ENCODE measurements at places on chromosomes 3 and 15.

DNA sequence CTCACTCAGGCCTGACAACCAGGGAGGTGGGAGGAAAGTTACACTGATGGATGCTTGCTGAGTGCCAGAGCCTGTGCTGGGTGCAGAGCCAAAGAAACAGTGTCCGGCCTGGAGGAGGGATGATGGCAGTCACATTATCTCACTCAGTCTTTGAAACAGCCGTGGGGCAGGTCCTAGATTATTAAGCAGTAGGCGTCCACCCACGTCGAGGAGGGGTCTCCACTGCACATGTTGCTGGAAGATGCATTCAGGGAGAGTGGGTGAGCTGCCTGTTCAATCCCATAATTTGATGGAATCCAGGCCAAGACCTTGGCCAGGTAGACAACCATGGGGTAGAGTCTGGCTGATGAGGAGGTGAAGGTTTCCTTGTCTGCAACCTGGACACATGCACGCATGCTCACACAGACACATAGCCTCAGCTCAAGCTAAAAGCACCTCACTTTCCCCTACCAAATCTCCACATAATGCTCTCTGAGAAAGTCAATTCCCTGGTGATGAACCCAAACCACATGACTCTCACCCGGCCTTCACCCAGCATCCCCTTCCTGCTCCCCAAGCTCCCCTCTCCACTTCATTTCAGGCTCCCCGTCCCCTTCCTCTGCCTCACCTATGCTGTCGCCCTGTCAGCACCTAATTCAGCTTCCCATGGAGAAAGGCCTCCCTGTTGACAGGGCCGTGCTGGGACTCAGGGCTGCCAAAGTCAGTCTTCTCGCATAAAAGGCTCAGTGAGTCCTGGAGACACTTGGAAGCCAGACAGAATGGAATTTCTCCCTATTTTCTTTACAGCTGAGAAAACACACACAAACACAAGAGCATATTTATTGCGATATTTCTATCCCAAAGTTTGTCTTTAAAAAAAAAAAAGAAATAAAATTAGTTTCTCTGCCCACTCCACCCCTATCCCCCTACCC lies 29.8 kb downstream of the ACAN start:
- DNase-seq, result no peak

DNA sequence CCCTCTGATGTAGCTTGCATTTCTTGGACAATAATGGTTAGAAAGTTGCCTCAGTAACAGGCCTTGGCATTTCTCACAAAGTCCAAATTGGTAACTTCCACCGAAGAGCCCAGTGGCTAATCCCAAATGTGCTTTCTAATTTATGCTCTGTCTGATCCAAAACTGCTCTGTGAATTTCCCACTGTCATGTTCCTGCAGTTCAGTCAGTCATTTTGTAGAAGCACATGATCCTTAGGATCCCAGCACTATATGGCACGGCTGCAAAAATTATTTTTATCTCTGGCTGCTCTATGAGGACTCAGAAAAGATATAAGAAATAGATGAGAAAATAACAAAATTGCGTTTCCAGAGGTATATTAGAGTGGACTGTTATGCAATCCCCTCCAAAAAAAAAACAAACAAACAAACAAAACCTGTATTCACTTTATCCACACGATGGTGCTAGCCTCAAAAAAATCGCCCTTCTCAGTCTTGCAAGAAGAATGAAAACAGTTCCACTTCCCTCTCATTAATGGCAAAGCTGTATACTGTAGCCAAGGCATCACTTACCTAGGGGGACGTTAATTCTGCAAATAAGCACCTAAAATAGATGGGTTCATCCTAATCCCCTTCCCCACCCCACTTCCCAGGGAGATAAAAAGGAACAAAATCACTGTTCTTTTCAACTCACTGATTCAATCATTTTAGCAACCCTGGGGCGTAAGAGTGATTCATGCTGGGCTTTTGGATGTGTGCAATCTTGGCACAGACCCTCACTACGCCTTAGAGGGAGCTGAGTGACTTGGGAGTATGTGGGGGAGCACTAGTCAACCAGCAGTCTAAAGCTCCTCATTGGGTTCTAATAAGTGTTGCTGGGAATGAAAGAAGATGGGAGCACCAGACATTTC lies 61.3 kb downstream of the TMCO5A start:
- no peak for DNase-seq

DNA sequence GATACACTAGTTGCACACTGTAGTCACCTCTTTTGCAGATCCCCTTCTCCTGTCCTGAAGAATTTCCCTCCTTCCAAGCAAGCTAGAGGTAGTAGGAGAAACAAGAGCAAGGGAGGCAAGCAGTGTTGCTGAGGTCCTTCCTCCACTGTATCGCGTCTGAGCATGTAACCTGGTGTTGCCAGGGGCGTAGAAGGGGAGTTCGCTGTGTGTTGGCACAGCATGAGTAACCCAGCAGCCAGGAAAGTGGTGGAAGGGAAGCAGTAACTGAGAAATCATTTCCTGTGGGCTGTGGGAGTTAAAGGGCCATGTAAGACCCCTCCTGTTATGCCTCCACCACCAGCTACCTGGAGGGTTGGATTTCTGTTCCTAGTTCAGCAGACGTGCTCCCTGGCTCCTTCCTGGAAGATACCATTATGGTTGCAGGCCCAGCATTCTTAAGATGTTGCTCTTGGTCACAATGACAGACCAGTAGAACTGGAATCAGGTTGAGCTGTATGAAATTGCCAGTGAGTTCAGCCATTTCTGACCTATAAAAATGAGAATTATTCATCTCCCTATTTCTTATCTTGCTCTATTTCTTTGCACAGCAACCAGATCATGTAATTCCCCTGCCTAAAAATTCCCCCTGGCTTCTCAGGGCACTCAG lies 215.3 kb upstream of the TOPAZ1 start:
- DNase-seq, result no peak

DNA sequence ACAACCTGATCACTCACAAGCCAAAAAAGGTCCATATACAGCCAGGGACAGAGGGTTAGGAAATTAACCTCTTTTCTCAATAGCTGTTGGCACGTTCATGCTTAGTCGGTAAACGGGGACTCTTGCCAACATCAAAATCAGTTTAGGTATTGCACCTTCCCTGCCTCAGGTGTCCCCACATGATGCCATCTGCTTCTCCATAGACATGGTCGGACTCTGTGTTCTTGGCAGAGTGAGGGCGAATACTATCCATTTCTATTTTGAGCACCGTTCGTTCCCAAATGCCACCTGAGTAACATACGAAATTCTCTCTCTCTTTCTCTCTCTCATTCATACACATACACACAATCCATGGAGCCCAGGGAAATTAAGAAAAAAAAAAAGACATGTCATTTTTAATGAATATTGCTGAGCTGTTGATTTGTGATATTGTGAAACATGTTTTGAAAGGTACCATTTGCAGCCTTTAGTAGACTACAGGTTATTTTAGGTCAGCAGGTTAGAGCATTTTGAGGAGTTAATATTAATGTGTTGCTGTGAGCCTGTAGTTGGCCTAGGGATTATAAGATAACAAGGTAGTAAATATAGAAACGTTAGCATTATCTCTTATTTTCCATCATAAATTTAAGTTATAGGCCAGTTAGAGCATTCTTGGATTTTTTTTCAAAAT lies 78.5 kb downstream of the GHSR start:
- DNase-seq, result no peak

GRCh38 chr3:58197588-58197987 lies 13.2 kb downstream of the DNASE1L3 start:
- no peak for DNase-seq

DNA sequence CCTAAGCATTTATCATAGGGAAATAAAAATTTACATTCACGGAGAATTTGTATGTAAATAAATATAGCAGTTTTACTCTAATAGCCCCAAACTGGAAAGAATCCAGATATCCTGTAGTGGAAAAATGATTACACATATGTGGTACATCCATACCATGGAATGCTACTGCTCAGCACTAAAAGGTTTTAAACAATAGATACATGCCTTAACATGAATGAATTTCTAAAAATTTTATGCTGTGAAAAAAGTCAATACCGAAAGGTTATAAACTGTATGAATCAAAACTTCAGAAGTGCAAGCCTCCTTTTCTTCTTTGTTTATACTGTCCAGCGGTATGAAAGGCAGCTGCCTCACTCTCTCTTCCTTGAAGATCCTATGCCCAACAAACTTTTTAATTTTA lies 37.5 kb upstream of the MCTP2 start:
- no peak for DNase-seq

DNA sequence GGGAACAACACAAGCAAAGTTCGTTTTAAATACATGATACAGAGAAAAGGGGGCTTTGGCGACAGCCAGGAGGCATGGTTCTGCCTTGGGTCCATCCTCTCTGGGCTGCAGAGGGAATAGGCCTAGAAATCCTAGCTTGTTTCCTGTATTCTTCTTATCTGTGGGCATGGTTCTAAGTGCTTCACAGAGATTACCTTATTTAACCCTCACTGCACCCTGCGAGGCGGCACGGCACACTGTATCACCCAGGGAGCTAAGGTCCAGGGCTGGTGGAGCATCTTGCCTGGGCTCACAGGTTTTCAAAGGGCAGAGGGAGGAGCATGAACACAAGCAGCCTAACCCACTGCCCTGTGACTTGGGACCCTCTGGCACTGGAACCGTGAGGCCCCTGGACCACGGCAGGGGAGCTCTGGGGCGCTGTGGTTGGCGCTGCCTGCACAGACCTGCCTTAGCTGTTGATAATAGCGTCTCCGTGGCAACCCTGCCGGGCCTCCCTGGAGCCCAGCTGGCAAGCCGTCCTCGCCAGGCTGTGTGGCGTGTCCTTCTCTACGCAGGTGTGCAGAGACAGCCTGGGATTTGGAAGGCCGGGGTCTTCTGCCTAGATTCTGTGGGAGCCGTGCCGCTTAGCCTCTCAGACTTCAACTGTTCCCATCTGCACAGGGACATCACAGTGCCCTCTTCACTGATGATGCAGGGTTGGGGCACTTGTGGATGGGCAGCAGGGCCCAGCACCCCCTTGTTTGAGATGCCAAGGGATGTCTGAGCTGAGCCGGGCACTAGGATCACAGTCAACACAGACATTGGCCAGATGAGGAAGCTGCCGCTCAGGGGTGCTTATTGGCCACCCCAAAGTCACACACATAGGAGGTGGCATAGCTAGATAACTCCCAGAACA lies 154.6 kb upstream of the TLE3 start:
- no peak for DNase-seq

DNA sequence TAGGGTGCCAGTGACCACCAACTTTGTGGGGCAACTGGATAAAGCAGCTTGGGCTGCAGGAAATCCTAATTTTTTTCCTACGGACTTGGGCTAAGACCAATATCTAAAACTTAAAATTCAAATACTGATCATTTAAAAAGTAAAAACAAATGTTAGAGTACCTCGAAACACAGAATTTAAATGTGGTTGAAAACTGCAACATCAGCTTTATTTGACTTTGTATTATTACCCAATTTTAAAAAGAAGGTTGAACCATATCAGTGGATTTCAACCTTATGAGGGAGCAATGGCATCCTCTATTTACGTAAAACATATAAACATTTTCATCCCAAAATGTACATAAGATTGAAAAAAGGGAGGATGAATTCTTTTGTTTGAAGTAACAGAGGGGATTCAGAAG lies 26.2 kb downstream of the CFAP20DC start:
- DNase-seq, result no peak

DNA sequence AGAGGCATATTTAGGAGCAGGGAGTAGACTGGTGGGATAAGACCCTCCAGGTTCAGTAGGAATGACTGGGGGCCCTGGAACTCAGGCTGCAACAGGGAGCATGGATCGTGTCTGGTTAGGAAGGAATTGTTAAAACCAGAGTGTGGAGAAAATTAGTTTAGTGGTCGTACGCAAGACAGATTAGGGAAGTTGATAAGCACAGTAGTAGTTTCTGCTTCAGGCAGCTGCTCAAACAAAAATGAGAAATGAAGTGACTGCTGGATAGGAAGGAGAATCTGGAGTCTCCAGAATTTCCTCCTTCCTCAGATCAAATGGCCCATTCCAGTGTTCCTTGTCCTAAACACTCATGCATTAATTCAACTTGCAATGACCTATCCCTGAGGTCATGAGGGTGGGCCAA lies 11.2 kb downstream of the MYD88 start:
- DNase-seq, result no peak

GRCh38 chr3:94303897-94304296 lies 241.0 kb downstream of the NSUN3 start:
- no peak for DNase-seq

DNA sequence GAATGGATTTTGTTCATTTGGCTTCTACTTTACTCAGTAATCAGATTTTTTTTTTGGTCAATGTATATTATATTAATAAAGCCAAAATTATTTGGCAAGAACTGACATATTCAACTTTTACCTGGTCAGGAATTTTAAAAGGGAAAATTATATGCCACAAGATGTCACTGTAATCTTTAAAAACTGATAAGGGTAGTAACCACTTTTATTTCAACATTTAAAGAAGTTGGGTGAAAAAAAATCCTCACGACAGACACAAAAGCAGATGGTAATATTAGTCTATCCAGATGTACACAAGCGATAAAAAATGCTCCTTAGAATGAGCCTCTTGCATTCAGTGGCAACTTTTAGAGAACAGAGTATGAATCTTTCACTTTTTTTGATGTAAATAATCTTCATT lies 101.9 kb downstream of the SERPINI1 start:
- DNase-seq, result no peak

DNA sequence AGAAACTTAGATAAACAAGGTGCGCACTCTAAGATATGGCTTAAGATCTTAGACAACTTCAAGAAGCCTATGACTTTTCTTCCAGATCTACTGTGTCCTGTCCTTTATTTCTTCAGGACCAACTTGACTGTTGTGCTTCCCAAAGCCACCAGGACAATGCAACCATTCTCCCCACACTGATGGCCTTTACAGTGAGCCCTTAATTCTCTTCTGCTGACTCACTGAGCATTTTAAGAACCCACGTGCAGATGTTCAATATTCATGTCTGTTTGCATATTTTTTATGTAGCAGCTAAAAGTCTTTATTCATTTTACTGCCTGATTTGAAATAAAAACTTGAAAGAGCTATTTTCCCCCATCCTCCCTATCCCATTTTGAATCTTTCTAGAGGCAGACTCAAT lies 103.3 kb upstream of the SLC2A2 start:
- DNase-seq, result no peak

- DNase-seq, result no peak
These were observed 229.2 kb upstream of the CHRNA7 start for GRCh38 chr15:31801152-31801551.

DNA sequence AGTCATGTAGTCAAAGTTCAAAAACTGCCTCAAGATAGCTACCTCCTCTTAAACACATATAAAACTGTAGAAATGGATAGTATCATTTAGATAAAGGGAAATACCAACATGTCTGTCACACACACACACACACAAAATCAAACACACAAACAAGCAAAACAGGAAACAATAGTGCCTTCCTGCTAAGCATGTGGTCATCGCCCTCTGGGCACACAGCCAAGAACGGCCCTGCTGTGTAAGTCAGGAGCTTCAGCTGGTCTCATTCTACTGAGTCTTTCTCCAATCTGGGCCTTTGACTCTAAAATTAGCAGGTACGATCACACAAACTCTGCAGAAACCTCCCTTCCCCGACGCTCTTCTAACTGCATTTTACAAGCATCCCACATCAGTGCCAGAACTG lies 272.2 kb upstream of the CHRNA7 start:
- no peak for DNase-seq

- no peak for DNase-seq
These were observed 357.7 kb downstream of the OTOL1 start for GRCh38 chr3:161854232-161854771.

- no peak for DNase-seq
These were observed 3.0 kb upstream of the TFDP2 start for GRCh38 chr3:142152384-142152783.
